GM04504 (cell line): ENCODE measurements at places on chromosomes 3 and 15.

- no peak for DNase-seq
These were observed 107.6 kb downstream of the LRRK1 start for GRCh38 chr15:101026656-101027272.

DNA sequence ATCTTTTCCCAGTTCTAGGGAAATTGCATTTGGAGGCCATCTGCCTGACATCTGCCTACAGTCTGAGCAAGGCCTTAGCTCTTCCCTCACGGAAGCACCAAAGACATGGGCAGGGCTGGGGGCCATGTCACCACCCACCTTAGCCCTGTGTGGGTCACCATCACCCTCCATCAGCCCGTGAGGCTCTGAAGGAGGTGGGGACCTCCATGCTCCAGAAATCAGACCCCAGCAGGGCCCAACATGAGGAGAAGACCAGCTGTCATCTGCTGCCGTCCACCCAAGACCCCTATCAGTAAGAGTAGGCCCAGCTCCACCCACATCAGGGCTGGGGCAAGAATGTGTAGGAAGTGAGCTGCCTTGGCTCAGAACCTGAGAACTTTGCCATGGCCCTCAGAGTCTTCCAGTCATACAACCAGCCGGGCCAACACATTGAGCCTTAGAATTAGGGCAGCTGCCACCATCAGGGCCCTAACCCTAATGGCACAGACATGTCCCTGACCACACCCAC is 1.9 kb downstream of the TMIE start:
- no peak for DNase-seq

DNA sequence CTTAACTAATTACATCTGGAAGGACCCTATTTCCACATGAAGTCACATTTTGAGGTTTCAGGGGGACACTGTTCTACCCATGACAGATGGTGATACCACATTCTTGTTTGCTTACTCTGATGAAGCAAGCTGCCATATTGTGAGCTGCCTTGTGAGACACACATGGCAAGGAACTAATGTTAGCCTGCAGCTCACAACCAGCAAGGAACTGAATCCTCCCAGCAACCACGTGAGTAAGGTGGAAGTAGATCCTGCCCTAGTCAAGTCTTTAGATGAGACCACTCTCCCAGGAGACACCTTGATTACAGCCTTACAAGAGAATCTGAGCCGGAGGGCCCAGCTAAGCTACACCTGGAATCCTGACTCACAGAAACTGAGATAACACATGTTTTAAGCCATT is 160.1 kb downstream of the PDE8A start:
- DNase-seq: no peak

DNA sequence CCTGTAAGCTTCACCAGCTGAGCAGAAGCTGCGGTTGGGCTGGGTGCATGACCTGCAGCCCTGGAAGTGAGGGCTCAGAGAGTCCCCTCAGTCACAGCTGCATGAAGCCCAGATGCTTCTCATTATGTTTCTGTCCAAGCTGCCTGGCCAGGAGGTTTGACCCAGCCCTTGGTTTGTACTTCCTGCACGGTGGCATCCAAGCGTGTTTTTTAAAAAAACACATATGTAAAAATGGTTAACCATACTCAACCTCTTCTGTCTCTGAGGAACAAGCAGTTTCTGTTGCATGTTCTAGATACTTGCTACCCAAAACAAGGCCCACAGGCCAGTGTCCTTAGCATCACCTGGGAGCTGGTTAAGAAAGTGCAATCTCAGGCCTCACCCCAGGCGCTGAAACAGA is 76.0 kb upstream of the ATP10A start:
- no peak for DNase-seq

DNA sequence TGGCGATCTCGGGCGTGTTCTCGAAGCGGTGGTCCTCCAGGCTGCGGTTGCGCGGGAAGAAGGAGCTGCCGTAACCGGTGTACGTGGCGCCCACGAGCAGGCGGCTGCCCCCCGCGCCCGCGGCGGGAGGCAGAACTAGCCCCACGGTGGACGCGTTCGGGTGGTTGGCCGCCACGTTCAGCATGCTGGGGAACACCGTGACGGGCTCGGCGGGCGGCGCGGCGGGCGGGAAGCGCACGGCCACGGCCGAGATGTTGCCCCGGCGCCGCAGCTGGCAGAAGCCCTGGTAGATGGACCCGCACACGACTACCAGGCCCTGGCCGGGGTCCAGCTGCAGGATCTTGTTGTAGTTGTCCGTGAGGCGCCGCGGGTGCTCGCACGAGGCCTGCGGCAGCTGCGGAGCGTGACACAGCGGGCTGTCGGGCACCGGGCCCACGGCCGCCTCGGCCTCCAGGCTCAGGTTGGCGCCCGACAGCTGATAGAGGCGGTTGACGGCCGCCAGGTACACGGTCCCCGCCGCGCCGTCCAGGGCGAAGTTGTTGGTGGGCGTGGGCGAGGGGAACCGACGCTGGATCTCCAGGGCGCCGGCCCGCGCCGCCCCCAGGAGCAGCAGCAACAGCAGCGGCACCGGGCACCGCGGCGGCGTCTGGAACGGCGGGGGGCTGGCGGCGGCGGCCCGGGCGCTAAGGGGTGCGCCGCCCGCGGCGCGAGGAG is 397 bp downstream of the PLXND1 start:
- no peak for DNase-seq

- no peak for DNase-seq
These were observed 67.0 kb downstream of the CHAC1 start for GRCh38 chr15:41020311-41020710.

DNA sequence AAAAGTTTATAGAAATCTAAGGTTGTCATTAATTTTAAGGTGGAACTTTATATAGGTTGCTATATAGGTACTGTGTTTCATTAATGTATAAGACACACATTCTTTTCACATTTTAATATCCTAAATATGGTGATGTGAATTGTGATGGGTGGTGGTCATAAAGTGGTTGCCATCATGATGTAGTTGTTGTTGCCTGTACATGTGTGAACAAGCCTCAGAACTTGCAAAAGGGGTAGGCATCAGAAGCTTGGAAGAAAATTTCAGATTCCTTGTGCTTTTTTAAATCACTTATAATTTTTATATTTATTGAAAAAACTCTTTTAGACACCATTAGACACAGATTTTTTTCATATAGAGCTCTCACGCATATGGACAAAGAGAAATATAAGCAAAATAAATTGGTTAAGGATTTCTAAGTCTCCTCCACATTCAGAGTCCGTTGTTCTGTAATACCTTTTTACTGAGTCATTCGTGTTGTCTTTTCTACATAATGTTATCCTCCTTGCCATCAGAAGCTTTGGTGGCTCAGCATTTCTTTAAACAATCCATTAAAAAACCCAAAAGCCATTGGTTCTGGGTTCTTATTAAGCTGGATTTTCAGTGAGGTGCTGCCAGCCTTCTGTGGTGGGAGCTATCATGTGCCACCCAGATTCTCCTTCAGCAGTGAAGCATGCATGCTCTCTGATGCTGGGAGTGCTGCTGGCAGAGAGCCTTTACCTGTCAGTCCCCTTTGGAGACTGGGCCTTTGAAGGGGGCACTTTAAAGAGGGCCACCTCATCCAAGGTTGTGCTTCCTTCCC is 140.4 kb upstream of the GALNT15 start:
- DNase-seq: no peak

GRCh38 chr15:39079296-39079847 is 501.5 kb upstream of the THBS1 start:
- DNase-seq: no peak

GRCh38 chr3:1092771-1093170 is at the start of gene CNTN6:
TSS of gene CNTN6 (plus strand) at chr3:1093024. CDS start at chr3:1148009, 54,985 bp downstream.
- no peak for DNase-seq

DNA sequence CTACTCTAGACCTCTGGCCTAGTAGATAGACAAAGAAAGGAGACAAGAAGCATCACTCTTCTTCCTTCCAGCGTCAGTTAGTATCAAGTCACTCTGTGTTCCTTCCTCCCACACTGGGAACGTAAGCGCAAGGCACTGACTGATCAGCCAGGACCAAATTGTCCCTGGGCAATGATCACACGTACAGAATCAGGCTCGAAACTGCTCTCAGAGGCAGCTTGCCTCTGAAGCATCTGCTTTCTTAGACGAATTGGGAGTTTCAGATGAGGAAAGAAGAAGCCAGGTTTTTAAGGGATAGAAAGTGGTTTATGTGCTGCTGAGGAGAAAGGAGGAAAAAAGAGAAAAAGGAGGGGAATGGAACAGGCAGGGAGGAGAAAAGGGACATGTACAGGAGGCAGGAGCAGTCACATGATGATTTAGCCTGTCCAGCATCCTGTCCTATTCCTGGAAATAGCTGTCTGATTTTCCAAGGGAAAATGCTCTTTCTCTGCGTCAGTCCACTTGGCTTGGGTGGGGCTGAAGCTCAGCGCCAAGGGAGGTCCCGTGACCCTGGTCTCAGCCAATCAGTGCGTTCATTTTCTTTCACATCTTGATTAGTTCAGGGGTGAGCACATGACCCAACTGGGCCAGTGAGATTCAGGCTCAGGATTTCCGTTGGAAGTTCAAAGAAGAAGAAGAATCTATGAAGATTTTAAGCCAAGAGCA is 102.0 kb upstream of the PRICKLE2 start:
- peak; percentile 71 for DNase-seq

DNA sequence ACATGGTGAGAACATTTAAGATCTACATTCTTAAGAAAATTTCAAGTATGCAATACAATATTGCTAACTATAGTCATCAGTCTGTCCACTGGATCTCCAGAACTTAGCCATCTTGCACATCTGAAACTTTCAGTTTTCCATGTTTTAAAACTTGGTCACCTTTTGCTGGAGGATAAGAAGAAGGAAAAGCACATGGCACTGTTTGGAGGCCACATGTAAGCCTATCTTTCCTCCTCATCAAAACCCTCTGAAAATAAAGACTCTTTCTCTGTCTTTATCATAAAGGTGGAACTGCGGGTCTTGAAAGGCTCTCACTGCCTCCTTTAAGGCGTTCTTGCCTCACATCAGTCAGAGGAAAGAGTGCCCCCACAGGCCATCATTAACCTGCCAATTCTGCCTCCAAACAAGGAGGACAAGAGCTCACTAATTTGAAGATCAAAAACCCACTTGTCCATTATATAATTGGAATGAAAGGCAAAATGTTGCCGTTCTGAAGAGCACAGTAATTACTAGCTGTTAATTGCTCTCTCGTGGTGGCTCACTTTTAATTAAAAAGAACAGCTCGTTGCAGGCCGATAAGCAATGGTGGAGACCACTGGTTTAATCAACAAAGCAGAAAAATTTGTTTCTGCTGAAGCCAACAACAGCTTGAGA is 157.8 kb downstream of the MECOM start:
- no peak for DNase-seq

DNA sequence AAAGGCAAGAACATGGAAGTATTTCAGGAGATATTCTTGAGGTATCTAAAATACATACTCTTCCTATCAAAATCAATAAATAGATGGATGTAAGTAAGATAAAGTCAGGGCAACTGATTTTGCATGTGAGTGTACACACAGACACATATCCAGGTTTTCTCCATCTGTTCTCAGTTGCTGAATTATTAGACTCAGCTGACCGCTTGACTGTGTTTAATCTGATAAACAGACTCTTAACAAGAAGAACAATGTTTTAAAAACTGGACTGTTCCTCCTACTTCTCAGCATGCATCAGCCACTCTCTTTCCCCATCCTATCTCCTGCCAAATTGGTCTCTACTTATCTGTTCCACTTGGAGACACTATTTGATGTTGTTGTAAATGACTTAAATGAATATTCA is 73.5 kb downstream of the GOLGA8G start:
- DNase-seq: no peak

DNA sequence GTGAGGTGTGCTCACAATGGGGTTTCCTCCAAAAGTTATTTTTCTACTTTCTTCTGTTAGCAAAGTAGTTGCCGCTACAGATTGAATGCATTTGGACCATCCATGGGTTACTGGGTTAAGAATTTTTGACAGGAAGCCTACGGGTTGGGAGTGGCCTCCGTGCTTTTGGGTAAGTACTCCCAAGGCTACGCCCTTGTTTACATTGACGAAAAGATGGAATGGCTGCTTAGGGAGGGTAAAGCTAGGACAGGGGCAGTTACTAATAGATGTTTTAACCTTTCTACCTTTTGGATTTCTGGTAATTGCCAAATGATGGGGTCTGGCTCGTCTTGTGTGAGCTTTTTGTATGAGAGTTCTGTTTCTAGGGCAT is 20.4 kb upstream of the ATG7 start:
- DNase-seq: no peak

- DNase-seq: no peak
These were observed 2.9 kb downstream of the NAA50 start for GRCh38 chr3:113743006-113743630.

GRCh38 chr3:50494126-50494525 is 9.3 kb downstream of the CACNA2D2 start:
- no peak for DNase-seq

GRCh38 chr15:42879443-42879842 is 41.1 kb downstream of the TTBK2 start:
- DNase-seq: no peak

GRCh38 chr3:43289841-43290470 is 3.6 kb downstream of the SNRK start:
- no peak for DNase-seq

GRCh38 chr3:144363856-144364255 is 392.2 kb downstream of the DIPK2A start:
- DNase-seq: no peak

- no peak for DNase-seq
These were observed 168.7 kb upstream of the TMCO5A start for GRCh38 chr15:37765786-37766185.

GRCh38 chr3:105806359-105806758 is 62.5 kb downstream of the CBLB start:
- DNase-seq: no peak

DNA sequence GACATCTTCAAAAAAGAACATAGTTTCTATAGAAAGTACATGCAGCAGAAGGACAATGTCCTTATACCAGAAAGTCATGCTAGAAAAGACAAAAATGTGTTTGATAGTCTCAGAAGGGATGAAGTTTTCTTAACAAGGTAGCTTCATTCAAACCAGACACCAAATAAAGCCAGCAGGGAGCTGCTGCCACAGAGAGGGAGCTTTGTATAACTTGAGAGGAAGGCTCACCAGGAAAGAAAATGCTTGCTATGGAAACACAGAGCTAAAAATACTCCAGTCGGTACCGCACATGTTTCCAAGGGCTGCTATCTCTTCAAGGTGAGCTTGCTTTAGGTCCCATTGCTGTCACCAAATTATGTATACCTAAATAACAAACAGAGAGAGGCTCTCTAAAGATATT is 1074.8 kb upstream of the ALCAM start:
- no peak for DNase-seq

DNA sequence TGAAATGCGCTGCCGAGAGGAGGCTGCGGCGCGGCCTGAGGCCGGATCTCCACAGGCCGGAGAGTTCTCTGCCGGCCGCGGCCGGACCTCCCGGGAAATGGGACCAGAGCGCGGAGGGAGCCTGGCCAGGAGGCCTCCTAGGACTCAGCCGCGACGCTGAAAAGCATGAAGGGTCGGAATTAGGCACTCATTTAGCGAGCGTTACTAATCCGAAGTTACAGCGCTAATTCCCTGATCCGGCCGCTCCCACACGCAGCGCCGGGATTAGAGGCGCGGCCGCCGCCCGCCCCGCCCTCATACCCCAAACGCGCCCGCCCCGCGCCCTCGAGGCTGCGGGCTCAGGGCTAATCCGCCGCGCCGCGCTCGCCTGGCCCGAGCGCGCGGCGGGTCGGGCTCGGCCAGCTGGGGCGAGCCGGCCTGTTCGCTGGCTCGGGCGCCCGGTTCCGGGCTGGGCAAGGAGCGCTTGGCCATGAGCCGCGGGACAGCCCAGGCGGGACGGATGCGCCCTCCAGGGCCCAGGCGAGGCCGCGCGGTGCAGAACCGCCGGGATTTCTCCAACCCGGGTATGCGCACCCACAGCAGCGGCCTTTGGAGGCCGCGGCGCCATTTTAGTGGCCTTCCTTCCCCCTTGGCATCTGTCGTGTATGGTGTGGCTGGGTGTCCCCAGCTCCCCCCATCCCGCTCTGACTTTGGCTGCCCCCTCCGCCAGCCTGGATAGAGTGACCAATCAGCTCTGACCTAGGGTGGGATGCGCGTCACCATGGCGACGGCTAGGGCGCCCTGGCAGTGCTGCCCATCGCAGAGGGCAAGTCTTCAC is 36.8 kb upstream of the POLG start:
- DNase-seq: no peak
